Sciatic nerve (tissue), 2 donors: ENCODE measurements at places on chromosomes 2 and 18. TPM values are rescaled to one million over a fixed set of nuclear protein-coding genes. Genes with fewer than 3 reads are reported as not detected.

The VAMP5 gene
- 71.2 TPM for total RNA-seq

DNA sequence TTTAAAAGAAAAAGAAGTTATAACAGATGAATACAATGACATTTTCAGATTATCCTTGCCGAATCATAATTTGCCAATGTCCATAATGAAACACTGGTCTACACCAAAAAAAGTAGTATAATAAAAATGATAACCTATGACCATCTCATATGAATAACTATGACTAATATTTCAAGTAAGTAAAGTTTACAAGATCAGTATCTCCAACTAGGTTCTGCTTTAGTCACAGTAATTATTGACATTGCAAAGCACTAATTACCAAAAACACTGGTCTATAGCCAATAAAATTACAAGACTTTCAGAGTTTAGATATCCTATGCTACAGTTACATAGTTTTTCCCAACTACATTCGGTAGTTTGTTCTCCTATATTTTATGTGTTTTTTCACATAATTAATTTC lies 136.7 kb downstream of the MEMO1 start:
- no peak for DNase-seq

The TMEM200C gene
- total RNA-seq: 0.94 TPM

The STK36 gene
- total RNA-seq: 39.1 TPM

DNA sequence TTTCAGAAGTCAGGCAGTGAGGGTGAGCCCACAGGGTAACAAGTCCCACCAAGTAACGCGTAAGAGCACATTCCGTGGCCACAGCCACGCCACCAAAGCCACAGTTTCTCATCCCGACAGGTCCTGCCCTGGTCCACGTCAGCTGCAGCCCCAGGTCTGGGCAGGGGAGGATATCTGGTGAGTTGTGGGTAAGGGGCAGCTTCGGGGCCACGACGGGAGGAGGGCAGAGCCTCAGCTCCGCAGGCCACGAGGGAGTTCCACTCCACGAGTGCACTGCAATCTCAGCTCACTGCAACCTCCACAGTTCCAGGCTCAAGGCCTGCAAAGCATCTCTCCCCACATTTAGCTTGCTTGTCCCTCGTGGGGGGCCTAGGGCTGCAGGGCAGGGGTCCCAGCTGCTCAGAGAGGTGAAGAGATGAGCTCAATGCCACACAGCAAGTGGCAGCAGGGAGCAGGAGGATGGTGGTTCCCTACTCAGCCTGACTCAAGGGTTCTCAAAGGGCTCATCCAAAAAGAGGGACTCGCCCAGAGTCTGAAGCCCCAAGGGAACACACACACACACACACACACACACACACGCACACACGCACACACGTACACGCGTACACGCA lies 12.5 kb downstream of the SNORC start:
- DNase-seq: no peak

GRCh38 chr18:2263303-2263890 lies 307.9 kb downstream of the METTL4 start:
- no peak for DNase-seq
